ENCODE measurements at places on chromosomes 16 and 17.

DNA sequence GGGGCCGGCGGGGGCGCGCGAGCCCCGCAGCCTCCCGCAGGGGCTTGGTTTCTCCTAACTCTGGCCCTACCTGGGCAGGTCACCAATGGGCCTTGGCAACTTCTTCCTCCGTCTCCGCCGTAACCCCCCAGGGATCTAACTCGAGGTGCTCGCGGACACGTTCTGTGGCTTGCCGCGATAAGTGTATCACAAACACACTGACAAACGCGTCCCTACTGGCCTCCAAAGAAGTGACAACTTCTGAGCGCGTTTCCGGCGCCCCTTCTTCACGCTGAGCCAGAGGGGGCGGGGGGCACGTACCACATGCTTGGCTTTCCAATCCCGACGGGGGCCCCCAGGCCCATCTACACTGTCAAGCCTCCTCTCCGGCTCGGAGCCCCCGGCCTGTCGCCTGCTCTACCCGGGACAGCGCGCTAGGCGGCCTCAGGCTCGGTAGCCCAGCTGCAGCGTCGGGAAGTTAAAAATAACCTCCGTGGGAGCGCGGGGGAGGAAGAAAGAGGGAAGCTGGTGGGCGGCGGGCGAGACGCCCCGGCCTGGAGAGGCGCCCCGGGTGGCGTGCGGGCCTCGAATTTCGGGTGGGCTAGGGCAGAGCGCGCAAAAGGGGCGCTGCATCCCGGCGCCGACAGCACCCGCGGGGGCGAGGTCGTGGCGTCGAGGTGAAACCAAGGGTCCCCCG, 725 bp upstream of the SPHK1 start:
- no peak for DNase-seq

GRCh38 chr16:349211-349610, 3.3 kb downstream of the AXIN1 start:
- no peak for DNase-seq

- no peak for DNase-seq
Measured at GRCh38 chr16:58012481-58012880, 11.3 kb downstream of the USB1 start.

DNA sequence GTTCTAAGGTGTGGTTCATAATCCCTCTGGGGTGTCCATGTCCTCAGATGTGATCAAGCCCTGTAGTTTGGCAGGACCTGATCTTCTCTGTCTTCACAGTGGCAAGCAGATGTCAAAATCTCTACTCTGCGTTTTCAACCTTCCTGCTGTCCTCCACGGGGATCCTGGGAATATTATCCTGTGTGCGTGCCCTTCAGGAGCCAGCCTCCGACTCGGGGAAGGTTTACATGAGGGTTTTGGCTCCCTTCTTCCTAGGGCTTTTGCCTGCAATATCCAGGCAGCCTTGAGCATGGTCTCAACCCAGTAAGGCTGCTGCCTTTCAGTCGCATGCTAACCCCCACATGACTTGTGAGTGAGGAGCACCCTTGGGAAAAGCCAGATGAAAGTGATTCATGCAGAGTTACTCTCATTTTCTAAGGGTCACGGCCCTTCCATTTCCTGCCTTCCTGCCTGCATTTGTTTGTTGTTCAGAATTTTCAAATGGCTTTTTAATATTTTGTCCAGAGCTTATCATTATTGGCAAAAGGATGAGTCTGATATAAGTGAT, 202.2 kb upstream of the CHMP6 start:
- no peak for DNase-seq

- DNase-seq: no peak
Measured at GRCh38 chr16:89805136-89805905, 11.1 kb downstream of the FANCA start.

GRCh38 chr16:22671301-22672076, 142.5 kb upstream of the HS3ST2 start:
- no peak for DNase-seq

DNA sequence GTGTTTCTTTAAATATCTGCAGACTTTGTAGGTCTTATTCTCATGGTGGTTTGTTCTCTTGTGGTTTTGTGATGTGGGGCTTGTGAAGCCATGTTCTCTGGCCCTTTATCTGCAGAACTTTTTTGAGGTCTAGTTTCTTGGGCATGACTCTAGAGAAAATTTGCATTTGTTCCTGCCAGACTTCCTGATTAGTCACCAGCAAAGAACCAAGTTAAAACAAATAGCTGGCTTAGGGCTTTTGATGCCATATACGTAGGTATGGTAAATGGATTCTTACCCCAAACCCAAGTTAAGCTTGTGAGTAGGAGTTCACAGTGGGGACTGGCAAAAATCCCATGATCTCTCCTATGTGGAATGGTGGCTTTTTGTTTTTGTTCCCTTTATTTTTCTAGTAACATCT, 68.7 kb upstream of the IRX3 start:
- no peak for DNase-seq

DNA sequence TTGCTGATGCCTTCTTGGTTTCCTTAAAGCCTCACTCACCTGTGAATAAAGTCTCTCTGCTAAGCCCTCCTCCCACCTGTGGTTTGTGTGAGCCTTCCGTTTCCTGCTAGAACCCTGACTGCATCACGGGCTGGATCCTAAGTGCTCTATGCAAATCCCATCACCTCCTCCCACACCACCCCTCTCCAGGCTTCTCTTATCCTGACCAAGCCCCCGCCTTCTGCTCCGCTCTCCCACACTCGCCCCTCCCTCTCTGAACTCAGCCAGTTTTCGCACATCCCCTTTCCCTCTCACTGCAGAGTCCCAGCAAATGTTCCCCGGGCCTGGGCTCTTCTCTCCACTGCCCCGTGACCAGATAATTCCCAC, 51.8 kb downstream of the PIMREG start:
- DNase-seq: no peak

DNA sequence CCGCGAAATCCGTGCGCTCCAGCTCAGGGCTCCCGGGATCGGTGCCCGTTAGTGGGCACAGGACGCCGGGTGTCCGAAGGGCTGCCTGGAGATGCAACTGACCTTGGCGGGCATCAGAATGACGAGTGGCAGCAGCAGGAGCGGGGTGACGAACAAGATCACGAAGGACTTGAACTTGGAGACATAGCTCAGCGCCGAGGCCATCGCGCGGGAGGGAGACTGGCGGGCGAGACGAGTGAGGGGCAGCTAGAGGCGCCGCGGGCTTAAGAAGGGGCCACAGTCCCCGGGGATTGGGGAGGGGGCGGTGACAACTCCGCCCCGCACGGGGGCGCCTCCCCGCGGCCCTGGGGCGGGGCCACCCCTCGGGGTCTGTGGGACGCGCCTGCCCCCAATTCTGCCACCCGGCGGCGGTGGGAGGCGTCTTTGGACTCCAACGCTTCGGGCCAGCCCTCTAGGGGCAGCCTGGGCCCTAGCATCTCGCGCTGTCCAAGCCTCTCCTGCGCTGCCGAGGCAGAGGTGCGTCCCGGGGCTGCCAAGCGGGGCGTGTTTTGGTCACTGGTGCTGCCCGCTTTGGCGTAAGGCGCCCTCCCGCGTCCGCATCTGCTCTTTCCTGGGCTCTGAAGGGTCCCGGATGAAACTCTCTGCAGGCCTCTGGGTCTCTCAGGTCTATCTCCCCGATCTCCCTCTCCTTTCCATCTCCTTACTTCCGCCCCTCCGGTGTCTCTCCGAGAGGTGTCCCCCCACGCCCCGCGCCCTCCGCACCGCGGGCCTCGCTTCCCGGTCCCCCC, at the start of gene SLC13A5:
TSS of gene SLC13A5 (minus strand) at position 240 of the 788 bp plus-strand sequence. CDS start at position 204, 36 bp downstream.
- DNase-seq: no peak

- DNase-seq: no peak
Measured at GRCh38 chr17:68714676-68715075, 113.5 kb upstream of the FAM20A start.

GRCh38 chr16:27437946-27438345, 36.0 kb downstream of the IL21R start:
- DNase-seq: no peak

GRCh38 chr16:65070831-65071432, 50.9 kb downstream of the CDH11 start:
- no peak for DNase-seq

DNA sequence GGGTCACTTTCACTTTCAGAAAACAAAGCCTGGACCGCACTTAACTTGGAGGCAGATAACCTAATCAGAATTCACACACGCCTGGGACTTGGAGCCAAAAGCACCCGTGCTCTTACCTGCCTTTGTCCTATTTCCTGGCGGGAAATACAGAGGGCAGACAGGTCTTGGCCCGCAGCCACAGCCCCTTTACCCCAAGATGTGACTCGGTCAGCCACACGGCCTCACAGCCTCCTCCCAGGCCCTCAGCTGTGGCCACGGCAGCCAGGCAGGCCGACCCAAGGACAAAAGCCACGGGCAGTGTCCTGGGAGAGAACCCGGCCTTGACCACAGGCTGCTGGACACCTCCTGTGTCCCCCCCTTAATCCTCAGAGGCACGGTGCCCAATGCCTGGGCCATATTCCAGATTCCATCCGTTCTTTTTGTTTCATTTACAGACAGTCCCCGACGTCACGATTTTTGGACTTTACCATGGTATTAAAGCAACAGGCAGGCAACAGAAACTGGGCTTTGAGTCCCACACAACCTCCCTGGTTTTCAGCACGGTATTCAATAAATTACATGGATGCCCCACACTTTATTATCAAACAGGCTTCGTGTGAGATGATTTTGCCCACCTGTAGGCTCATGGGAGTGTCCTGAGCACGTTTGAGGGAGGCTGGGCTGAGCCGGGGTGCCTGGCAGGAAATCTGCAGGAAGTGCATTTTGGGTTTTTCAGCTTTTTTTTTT, 30.1 kb upstream of the GAA start:
- DNase-seq: no peak

GRCh38 chr17:83083368-83084201, 4.2 kb downstream of the METRNL start:
- DNase-seq: no peak

- DNase-seq: no peak
Measured at GRCh38 chr17:79948406-79948944, 87.2 kb downstream of the TBC1D16 start.

DNA sequence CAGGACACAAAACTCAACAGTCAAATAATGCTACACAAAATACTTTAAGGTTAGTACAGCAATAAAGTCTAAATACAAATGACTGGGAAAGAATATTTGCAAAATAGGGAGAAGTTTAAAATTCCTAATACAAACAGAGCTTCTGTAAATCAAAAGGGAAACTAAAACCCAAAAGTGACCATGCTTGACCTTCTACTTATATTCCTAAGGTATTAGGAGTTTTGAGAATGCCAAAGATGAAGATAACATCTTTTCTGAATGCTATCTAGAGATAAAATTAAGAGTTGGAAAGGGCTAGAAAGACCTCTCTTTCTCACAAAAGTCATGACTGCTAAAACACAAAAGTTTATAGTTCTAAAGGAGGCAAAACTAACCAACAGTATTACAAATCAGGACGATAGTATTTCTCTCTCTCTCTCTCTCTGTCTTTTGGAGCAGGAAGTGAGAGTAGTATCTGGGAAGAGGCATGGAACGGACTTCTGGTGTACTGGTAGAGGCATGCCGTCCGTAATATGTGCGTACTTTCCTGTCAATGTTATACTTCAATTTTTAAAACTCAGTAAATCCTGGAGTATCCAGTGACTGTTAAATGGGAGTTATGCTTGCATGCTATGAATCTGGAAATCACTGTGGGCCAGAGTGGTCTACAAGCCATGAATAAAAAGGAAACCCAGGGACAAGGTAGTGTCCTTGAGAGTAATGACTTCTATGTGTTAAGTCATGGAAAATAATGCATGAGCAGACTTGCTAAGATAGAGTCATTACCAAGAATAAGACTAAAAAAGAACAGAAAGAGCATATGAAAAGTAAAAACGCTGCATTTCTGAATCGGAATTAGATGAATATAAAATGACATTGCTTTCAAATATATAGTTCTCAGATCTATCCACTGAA, 49.7 kb upstream of the ANKFY1 start:
- no peak for DNase-seq

DNA sequence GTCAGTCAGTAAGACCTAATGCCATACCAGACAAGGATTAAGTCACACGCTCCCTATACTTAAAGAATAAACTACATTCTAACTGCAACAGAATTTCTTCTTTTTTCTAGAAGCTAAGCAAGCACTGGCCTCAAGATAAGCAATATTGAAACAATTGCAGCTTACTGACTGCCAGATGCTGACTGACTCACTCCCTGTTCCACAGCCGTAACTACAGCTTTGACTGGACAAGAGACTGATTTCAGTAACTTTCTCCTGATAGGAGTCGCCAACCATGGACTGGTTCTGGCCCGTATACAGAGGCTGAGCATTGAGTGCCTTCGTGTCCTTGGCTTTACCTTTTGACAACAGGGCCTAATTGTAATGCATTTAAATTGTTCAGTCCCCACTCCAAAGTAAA, 67.9 kb downstream of the TRIM37 start:
- DNase-seq: no peak

GRCh38 chr16:85170066-85170491, 57.8 kb upstream of the CIBAR2 start:
- DNase-seq: no peak

GRCh38 chr17:82198092-82198491, 14.6 kb downstream of the CCDC57 start:
- no peak for DNase-seq

DNA sequence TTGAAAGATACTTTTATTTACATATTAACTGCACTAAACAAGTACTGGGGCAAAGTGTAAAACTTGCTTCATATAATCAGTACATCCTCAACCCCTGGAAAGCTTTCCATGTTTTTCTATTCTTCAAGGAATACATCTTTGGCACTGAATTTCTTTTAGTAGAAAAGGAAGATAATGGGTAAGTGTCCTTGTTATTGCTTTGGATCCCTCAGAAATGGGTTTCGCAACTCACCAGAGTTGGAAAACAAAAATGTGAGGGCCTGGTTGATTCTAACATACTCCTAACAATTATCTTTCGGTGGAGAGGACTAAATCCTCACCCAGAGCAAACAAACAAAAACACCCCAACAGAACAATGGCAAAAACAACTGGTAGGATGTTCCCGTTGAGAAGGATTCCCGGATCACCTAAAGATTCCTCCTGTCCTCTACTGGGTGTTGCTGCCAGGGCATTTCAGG, 120.4 kb downstream of the PARN start:
- no peak for DNase-seq

GRCh38 chr16:66652661-66653360, 43.7 kb downstream of the CMTM4 start:
- DNase-seq: no peak

GRCh38 chr16:72397876-72398275, 225.9 kb upstream of the PMFBP1 start:
- DNase-seq: no peak

DNA sequence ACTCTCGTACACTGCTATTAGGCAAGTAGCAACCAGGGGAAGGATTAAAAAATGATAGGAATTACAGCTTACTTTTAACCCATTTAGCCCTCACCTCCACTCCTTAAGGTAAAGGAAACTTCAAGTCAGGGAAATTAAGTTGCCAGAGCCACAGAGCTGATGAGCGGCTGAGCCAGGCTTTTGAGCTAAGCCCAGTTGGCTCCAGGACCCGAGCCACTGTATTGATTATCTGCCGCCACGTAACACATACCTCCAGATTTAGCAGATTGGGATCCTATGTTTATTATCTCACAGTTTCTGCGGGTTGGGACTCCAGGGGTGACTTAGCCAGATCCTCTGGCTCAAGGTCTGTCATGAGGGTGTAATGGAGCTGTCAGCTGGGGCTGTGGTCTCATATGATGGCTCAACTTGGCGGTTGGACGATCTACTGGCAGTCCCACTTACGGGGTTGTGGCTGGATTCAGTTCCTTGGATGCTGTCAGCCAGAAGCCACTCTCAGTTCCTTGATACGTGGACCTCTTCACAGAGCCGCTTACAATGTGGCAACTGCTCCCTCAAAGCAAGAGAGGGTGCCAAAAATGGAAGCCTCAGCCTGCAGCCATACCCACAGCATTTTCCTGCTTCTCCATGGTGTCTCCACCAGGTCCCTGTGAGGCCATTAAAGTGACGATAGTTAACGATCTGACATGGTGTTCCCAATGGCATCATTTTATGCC, 57.3 kb downstream of the TMEM186 start:
- no peak for DNase-seq
